IPS DF 6.9 (cell line): ENCODE measurements at places on chromosomes 3 and 15.

DNA sequence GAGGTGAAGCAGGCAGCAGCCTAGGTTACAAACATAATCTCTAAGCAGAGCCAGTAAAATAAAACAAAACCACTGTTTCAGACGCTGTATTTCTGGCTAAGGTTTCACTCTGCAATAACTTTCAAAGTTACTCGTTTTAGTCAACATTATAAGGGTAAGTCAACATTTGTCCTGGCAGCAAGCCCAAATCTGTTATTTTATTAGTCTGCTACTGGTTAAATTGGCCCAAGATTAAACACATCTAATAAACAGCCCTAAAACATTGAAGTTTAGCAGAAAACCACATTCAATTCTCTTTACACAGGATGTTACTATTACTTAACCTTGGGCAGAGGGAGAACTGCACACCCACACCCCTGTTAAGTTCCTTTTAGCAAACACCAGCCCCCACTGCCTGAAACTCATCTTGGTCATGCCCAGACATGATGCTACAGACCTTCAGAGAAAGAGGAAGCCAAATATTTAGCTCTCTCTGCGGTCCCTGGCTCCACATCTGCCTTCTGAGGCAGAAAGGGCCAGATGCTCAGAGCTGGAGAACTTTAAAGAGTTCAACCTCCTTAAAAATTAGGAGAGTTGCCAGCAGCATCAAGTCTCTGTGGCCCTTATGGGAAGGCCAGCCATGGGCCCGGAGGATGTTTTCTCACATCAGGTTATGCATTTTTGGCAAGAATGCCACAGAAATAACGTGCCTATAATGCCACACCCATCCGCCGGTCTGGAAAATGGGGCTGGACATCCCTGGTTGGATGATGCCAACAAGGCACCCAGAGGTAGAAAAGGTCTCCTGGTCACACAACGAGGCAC, 17.9 kb downstream of the ARHGEF3 start:
- no peaks in the 10 kb centered on the region for H3K36me3 ChIP-seq
- H3K27me3 ChIP-seq, result no peaks in the 10 kb centered on the region
- H3K4me1 ChIP-seq, result no peaks in the 10 kb centered on the region
- no peak overlapping the region for H3K27ac ChIP-seq

DNA sequence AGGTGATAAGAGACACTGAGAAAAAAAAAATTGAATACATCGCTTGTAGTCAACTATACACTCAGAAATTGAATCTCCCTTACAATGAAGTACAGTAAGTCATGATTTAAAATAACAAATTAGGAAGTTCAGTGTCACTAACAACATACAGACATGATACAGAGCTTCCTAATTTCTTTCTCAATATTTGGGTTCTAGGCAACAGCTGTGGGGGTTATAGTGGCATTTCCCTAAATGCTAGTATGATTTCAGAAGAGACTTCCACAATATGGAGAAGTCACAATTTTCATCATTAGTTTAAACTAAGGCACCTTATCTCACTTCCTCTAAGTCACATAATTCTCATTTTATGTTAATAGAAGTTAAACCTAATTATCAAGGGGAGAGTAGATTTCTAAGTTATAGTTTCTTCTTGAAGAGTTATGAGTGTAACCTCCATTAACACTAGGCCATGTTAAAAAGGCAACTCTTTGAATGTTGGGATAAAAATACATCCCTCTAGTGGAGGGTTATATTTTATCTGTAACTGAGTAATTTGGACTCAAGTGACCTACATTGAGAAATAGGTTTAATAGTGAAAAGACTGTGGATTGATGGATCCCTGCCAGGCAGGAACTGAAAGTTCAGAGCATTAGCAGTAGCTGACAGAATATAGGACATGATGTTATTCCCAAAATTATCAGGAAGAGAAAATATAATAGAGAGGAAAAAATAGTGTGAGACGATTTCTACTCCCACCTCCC, 286.0 kb upstream of the SUCLG2 start:
- H3K27ac ChIP-seq, result no peak overlapping the region
- H3K27me3 ChIP-seq, result no peaks in the 10 kb centered on the region
- no peak overlapping the region for H3K4me3 ChIP-seq
- H3K36me3 ChIP-seq, result no peaks in the 10 kb centered on the region

DNA sequence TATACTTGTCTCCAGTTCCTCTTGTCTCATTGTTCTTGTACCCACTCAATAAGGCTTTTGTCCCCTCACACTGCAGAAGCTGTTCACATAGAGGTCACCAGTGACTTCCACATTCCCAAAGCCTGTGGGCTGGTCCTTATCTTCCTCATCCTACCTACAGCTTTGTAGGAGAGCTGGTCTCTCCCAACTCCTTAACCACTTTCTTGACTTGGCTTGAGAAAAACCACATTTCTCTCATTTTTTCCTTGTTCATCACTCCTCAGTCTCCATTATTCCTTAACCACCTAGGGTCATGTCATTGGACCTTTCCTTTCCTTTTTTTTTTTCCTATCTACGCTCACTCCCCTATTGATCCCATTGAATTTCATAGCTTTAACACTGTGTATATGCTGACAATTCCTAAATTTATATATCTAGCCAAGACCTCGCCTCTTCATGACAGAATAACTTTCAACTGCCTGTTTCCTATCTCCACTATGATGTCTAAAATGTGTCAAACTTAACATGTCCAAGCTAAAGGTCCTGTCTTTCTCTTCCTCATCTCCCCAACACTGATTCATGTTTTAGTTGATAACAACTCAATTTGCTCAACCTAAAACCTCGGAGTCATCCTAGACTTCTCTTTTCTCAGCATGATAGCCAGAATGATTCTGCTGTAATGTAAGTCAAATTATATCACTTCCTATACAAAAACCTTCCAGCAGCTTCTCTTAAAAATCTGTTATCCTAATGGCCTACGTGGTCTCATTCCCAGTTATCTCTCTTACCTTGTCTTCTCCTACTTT, 49.5 kb downstream of the CEP63 start:
- DNase-seq, result no peak
- 0 out of 2 replicates have a peak, but pooled peaks cover 2% of the 10 kb centered on the region for H3K36me3 ChIP-seq
- no peak overlapping the region for H3K27ac ChIP-seq
- no peaks in the 10 kb centered on the region for H3K4me1 ChIP-seq
- no peaks in the 10 kb centered on the region for H3K27me3 ChIP-seq

DNA sequence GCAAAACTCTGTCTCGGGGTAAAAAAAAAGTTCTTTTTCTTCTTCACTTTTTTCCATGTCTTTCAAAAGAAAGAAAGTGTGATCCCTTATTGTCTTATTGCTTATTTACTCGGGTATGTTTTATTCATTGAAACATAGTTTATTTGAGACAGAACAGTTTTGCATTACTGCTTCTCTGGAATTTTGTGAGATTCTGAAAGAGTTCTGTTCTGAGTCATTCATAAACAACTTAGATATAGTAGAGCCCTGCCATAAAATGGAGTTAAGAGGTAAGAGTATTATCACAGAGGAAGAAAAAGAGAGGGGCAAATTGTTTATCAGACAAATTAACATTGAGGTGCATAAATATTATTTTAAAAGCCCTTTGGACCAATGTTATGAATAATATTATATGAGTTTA, 522.2 kb downstream of the ROBO2 start:
- no peaks in the 10 kb centered on the region for H3K27me3 ChIP-seq
- no peak overlapping the region for H3K27ac ChIP-seq
- no peak overlapping the region for H3K4me3 ChIP-seq

- 0 out of 2 replicates have a peak, but pooled peaks cover 2% of the 10 kb centered on the region for H3K4me1 ChIP-seq
- no peak overlapping the region for H3K27ac ChIP-seq
- H3K4me3 ChIP-seq, result no peak overlapping the region
- H3K36me3 ChIP-seq, result no peaks in the 10 kb centered on the region
- DNase-seq, result no peak
These were observed 67.5 kb downstream of the TMEM39A start for GRCh38 chr3:119395923-119396358.

DNA sequence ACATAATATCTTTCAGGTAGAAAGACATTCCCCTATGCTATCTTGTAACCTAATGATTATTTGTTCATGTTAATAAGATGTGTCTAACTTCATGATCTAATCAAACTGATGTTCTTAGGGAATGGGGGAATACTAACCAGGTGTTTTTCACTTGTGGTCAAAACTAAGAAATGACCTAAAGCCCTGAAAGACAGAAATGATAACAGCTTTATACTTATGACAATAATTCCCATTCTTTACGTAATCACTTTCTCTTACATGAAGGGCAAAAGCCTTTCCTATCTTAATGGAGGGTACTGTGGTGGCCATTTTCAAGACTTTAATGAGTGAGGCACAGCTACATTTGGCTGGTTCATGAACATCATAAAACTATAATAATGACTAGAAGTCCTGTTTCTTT, 33.9 kb upstream of the MEIS2 start:
- DNase-seq, result no peak
- H3K27ac ChIP-seq, result no peak overlapping the region
- H3K27me3 ChIP-seq, result no peaks in the 10 kb centered on the region
- H3K4me3 ChIP-seq, result no peak overlapping the region
- H3K36me3 ChIP-seq, result no peaks in the 10 kb centered on the region

DNA sequence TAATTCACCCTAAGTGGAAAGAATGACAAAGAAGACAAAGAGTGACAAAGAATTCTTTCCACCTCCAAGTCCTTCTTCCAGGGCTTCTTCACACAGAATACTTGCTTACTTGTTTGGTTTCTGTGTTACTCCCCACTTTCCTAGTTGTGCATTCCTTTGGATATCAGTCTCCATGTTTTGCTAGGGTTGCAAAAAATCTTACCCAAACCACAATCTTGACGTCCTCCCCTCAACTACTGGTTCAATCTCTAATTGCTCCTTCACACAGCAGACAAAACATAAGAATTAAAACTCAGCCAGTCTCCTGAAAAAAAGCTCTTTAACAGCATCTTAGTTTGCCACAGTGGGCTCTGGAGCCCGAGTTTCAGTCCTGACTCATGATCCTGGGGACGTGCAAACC, 297.6 kb upstream of the CHRNA7 start:
- no peaks in the 10 kb centered on the region for H3K27me3 ChIP-seq
- no peak overlapping the region for H3K4me3 ChIP-seq
- H3K36me3 ChIP-seq, result no peaks in the 10 kb centered on the region

- DNase-seq, result no peak
- no peaks in the 10 kb centered on the region for H3K27me3 ChIP-seq
- H3K4me1 ChIP-seq, result 0 out of 2 replicates have a peak, but pooled peaks cover 2% of the 10 kb centered on the region
- no peaks in the 10 kb centered on the region for H3K36me3 ChIP-seq
These were observed 39.8 kb downstream of the PRICKLE2 start for GRCh38 chr3:64185436-64185835.

- no peak for DNase-seq
- H3K4me3 ChIP-seq, result no peak overlapping the region
- no peaks in the 10 kb centered on the region for H3K27me3 ChIP-seq
- H3K4me1 ChIP-seq, result no peaks in the 10 kb centered on the region
These were observed 51.0 kb downstream of the MME start for GRCh38 chr3:155131104-155131503.

- DNase-seq, result no peak
- H3K4me3 ChIP-seq, result no peak overlapping the region
- H3K27me3 ChIP-seq, result no peaks in the 10 kb centered on the region
- no peaks in the 10 kb centered on the region for H3K36me3 ChIP-seq
- H3K4me1 ChIP-seq, result peaks cover 9% of the 10 kb centered on the region
These were observed 47.7 kb upstream of the INSYN1 start for GRCh38 chr15:73800662-73801345.

GRCh38 chr3:43906849-43907507, 216.2 kb downstream of the ABHD5 start:
- no peak overlapping the region for H3K4me3 ChIP-seq
- H3K4me1 ChIP-seq, result no peaks in the 10 kb centered on the region
- no peak overlapping the region for H3K27ac ChIP-seq
- DNase-seq, result no peak
- H3K36me3 ChIP-seq, result no peaks in the 10 kb centered on the region

DNA sequence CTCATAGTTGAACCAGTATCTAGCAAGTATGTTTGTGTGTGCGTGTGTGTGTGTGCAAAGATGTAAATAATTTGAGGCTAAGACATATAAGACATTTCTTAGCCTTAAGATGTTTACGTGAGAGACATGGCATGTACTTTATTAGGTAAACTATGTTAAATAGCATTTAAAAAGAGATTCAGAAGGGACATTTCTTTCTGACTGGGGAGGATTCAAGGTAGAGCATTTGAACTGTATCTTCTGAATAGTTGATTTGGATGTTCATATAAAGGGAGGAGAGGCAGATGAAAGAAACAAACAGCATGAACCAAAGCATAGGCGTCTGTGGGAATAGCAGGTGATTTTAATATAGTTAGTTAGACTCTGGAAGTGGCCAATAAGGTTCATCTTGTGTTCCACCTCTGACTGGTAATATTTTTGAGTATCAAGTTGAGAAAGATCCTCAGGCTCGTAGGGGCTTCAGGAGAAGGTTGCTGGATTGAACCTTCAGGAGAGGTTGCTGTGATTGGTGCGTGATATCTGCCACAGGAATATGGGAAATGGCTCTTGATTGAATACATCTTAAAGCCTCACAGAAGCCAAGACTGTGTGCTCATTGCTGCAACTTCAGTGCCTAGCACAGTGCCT, 12.6 kb downstream of the NFKBIZ start:
- no peak overlapping the region for H3K4me3 ChIP-seq
- DNase-seq, result no peak
- H3K36me3 ChIP-seq, result peaks cover 9% of the 10 kb centered on the region; the same call in 1 of the 2 replicates
- H3K4me1 ChIP-seq, result no peaks in the 10 kb centered on the region
- H3K27ac ChIP-seq, result no peak overlapping the region

GRCh38 chr15:89384176-89384604, 49.6 kb upstream of the POLG start:
- no peak overlapping the region for H3K27ac ChIP-seq
- H3K4me3 ChIP-seq, result no peak overlapping the region
- H3K36me3 ChIP-seq, result no peaks in the 10 kb centered on the region

DNA sequence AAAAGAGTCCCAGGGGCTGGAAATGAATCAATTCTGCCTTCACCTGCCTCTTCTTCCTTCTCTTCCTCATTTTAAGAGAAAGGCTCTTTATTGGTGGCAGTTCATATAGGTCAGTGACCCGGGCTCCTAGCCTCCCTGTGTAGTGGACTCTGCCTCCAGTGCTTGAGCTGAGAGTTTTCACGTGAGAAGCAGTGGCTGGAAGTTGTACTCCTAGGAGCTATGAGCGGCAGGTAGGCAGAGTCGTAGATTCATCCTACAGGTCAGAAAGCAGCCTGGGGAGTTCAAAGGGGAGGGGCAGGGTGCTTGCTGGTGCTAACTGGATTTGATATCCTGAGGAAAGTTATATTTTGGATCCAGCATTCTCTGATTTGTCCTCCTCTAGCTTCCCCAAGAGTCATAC, 101.1 kb downstream of the RPLP1 start:
- H3K4me1 ChIP-seq, result peaks cover 2% of the 10 kb centered on the region; the same call in 1 of the 2 replicates
- H3K27me3 ChIP-seq, result no peaks in the 10 kb centered on the region
- H3K4me3 ChIP-seq, result no peak overlapping the region
- H3K27ac ChIP-seq, result no peak overlapping the region
- no peaks in the 10 kb centered on the region for H3K36me3 ChIP-seq
- DNase-seq, result no peak

DNA sequence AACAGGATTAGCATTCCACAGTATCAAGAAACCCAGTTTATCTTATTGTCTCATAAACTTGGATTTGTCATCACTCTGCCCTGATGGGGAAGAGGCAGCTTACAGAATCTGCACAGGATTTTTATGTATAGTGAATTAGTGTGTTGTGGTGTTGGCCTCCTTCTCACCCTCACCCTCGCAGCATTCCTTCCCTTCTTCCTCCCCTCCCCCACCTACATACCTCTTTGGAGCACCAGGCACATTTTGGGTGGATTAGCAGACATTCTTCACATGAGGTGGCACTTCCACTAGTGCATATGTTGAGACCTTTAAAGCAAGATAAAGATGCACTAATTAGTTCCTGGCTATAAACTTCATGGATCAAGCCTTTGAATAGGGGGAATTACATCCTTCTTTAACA, 13.9 kb downstream of the ITGB5 start:
- H3K4me1 ChIP-seq, result peaks cover 8% of the 10 kb centered on the region; the same call in 1 of the 2 replicates
- no peaks in the 10 kb centered on the region for H3K36me3 ChIP-seq
- H3K27ac ChIP-seq, result no peak overlapping the region
- no peak overlapping the region for H3K4me3 ChIP-seq
- no peak for DNase-seq
